Memory B cell (primary cell): ENCODE measurements at places on chromosomes 13 and 19.

DNA sequence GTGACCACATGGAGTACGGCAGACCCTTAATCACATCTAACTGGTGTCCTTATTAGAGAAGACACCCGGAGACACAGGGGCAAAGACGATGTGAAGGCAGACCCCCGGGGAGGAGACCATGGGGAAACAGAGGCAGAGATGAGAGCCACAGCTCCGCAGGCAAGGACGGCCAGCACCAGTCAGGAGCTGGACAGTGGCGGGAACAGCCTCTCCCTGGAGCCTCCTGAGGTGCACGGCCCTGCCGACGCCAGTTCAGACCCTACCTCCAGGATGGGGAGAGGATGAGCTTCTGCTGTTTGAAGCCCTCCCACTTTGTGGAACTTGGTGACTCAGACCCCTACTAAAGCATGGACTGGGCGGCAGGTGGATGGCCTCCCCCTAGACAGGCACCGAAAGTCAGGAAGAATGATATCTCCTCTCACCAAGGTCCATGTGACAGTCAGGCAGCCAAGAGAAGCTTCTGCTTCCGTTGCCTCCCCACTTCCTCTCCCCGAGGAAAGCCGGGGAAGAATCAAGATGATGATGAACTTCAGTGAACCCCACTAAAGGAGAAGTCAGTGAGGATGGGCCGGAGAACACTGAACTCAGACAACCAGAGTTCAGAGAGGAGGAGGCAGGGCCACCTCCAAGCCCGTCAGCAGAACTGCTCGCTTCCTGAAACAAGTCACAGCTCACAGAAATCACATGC lies 25.4 kb downstream of the RAB20 start:
- no peak for DNase-seq

GRCh38 chr19:54211235-54211634 lies 10.6 kb downstream of the RPS9 start:
- DNase-seq = no peak

- DNase-seq = peak; percentile 65
These were observed 11.8 kb downstream of the PGLS start for GRCh38 chr19:17522988-17523872.

GRCh38 chr13:33003458-33004019 lies 12.7 kb upstream of the KL start:
- no peak for DNase-seq

GRCh38 chr19:45881909-45882528 lies 3.9 kb downstream of the IRF2BP1 start:
- DNase-seq = no peak

- no peak for DNase-seq
These were observed 255.9 kb upstream of the STARD13 start for GRCh38 chr13:33541456-33541855.

- DNase-seq = no peak
These were observed 161.1 kb downstream of the LMO7 start for GRCh38 chr13:75797239-75797638.

GRCh38 chr13:41742917-41743552 lies 217.9 kb downstream of the VWA8 start:
- no peak for DNase-seq

- DNase-seq = no peak
These were observed 1.5 kb downstream of the GRK1 start for GRCh38 chr13:113668491-113668971.

GRCh38 chr13:31172535-31172934 lies 10.8 kb upstream of the HSPH1 start:
- no peak for DNase-seq

DNA sequence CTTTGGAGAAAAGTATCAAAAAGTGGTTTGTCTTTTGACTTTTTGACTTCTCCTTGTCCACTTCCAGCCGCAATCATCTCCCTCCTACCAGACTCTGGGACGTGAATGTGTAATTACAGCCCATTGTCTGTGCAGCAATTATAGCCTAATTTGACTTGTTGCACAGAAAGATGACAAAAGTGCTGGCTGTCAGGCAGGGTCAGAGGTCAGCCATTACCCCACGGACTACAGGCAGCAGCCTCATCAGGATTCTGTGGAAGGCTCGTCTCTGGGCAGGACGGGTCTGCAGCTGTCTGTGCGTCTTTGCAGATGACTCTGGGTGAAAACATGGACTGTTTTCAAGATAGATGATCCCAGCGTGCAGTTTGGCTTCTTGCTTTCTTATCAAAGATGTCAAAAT lies 102.2 kb upstream of the EDNRB start:
- no peak for DNase-seq

DNA sequence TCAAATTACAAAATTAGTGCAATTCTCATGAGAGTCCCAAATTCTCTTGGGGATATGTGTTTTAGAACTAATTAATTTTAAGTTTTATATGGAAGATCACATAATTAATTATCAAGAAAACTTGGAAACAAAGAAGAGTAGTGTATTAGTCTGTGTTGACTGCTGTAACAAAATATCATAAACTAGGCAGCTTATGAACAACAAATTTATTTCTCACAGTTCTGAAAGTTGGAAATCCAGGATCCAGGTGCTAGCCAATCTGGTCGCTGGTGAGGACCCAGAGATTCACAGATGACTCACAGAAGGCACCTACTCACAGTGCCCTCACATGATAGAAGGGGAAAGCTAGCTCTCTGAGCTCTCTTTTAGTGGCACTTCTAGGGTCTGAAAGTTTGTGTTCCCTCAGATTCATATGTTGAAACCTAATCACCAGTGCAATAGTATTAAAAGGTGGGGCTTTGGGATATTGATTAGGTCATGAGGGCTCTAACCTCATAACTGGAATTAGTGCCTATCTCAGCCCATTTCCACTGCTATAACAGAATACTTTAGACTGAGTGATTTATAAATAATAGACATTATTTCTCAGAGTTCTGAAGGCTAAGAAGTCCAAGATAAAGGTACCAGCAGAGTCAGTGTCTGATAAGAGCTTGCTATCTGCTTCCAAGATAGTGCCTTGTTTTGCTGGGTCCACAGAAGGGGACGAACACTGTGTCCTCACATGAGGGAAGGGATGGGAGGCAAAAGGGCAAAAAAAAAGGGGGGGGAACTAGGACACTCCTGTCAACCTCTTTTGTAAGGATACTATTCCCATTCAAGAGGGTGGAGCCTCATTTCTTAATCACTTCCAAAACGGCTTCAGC lies 1.5 kb upstream of the ARGLU1 start:
- DNase-seq = no peak

- no peak for DNase-seq
These were observed 16.2 kb upstream of the AP1M2 start for GRCh38 chr19:10603084-10603872.

DNA sequence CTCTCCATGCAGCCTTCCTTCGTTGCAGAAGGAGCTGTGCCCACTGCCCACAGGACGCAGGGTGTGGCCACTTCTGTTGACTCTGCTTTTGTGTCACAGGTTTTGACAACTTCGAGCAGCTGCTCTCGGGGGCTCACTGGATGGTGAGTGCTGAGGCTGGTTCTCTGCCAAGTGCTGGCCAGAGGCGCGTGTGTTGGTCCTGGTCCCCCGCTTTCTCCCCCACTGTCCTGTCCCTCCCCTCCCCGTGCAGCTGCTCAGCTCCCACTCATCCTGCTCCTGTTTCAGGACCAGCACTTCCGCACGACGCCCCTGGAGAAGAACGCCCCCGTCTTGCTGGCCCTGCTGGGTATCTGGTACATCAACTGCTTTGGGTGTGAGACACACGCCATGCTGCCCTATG lies 10.6 kb upstream of the PDCD2L start:
- no peak for DNase-seq

GRCh38 chr13:93797463-93797862 lies 570.9 kb downstream of the GPC6 start:
- no peak for DNase-seq

DNA sequence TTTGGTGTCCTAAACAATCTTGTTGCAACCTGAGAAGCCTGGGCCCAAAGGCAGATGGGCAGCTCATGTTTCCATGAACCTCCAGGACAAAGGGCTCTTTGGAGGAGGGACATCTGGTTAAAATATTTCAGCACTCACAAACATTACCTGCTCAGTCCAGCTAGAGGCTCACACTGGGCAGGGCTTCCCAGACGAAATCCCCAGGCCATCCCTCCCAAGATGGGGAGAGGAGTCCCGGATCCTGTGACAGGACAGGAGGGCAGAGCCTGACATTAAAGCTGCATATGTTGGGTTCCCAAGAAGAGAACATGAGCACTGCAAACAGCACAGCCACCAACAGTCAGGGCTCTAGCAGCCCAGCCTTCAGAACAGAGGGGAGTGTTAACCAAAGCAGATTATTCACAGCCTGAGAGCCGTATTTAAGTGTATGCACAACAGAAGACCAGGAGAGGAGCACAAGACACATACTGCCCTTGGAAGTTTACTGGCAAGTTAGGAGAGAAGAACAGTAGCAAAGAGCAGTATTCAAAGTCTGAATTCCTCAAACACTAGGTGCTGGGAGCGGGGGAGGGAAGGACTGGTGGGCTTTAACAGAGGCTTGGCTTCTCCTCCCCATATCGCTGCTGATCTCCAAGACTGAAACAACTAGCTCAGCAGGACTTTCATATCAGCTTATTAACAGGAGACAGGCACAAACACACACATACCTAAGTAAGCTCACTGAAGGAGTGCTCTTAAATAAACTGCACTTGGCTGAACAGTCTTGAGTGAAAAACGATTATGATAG lies 12.3 kb downstream of the ATP7B start:
- DNase-seq = no peak

GRCh38 chr13:44715287-44716230 lies 139.4 kb upstream of the TSC22D1 start:
- no peak for DNase-seq

- DNase-seq = no peak
These were observed 225.8 kb upstream of the IRS2 start for GRCh38 chr13:110012102-110012739.

- no peak for DNase-seq
These were observed 115.6 kb downstream of the RAB20 start for GRCh38 chr13:110445722-110446574.

DNA sequence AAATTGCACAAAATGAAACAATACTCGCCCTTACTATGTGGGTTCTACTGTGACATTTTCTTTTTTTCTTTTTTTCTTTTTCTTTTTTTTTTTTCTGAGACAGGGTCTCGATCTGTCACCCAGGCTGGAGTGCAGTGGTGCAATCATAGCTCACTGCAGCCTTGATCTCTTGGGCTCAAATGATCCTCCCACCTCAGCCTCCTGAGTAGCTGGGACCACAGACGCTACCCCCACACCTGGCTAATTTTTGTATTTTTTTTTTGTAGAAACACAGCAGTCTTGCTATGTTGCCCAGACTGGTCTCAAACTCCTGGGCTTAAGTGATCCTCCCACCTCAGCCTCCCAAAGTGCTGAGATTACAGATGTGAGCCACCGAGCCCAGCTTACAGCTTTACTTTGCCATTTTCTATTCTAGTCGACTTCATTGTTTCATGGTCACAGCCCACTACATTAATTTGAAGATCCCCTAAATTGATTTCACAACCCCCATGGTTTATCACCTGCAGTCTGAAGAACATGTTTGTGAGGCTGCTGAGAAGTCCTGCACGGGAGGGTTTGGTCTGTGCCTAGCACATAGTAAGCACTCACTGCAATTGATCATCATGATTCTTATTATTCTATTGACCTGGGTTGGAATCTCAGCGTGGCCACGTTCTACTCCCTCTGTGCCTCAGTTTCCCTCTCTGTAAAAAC lies 3.8 kb downstream of the BCL3 start:
- DNase-seq = no peak

GRCh38 chr13:99376132-99376531 lies 68.9 kb upstream of the GPR183 start:
- peak; percentile 74 for DNase-seq

DNA sequence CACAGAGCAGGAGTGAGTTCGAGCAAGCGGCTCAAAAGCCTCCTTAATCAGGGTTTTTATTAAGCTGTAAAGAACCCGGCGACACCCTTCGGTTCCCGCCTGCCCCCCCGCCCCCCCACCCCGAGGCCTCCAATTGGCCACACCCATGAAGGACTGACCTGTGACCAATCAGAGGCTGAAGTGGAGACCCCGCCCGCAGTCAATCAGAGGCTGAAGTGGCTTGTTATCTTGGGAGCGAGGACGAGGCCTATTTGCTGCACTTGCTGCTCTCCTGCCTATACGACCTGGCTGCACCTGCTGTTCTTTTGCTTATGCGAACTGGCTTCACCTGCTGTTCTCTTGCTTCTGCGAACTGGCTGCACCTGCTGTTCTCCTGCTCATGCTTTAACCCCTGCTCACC lies 844.9 kb downstream of the OLFM4 start:
- DNase-seq = no peak

DNA sequence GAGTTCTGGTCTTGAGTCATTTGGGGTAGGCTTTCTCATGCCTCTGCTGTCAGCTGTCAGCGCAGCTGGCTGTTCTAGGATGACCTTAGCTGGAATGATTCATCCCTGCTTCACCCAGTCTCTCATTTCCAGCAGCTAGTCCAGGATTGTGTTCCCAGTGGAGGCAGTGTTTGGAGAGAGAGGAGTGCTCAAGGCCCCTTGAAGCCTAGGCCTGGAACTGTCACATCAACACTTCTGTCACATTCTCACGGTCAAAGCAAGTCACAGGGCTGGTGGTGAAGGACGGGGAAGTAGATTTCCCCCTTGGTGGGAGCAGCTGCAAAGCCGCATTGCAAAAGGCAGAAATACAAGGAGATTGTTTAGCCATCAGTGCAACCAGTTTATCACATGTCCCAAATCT lies 15.2 kb downstream of the TPT1 start:
- no peak for DNase-seq

DNA sequence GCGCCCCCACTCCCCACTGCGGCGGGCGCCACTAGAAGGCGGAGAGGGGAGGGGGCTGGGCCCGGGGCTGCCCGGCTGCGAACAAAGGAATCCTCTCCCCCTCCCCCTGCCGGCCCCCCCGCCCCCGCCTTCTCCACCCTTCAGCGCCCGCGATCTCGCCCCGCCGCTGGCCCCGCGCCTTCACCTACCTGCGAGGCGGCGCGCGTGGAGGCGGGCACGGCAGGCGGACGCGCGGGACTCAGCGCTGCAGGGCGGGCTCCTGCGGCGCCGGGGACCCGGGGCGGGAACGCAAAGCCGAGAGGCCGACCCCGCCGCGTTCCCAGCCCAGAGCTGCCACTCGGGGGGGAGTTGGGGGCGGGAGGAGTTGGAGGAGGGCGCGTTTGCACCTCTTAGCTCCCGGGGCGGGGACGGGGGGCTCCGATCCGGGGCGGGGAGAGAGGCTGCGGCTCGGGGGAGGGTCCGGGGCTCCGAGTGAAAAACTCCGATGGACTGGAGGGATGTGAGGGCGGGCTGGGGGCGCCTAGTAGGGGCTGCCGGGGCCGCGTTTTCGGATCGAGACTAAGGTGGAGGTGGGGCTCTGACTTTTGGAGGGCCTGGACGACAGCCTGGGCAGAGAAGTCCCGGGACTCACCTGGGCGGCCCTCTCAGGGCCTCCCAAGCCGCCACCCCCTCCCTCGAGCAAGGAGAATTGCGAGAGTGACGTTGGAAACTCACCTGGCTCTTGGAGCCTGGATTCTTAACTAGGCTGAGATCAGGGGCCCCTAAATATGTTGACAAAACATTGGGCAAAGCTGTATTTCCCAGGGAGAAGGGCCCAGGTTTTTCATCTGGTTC lies at the start of gene FBN3:
TSS of gene FBN3 (minus strand) at position 332 of the 834 bp plus-strand sequence. CDS start 2,112 bp downstream, outside the sequence.
- no peak for DNase-seq

DNA sequence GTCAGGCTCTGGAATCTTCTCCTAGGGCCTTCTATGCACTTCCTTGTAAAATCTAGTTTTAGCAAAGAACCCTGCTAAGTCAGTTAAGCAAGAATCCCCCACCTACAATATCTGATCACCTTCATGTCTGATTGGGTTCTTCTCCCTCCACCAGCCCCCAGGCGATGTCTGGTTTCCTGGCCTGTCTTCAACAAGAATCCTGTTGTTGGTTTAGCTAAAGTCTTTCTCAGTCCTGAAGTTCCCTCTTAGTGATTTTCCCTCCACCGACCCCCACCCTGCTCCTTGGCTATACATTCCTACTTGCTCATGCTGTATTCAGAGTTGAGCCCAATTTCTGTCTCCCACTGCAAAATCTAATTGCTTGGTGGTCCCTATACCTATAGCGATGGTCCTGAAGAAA lies 35.2 kb upstream of the SLC46A3 start:
- DNase-seq = no peak
